ENCODE measurements at places on chromosomes 3 and 15. TPM values are rescaled to one million over a fixed set of nuclear protein-coding genes. Genes with fewer than 3 reads are reported as not detected.

DNA sequence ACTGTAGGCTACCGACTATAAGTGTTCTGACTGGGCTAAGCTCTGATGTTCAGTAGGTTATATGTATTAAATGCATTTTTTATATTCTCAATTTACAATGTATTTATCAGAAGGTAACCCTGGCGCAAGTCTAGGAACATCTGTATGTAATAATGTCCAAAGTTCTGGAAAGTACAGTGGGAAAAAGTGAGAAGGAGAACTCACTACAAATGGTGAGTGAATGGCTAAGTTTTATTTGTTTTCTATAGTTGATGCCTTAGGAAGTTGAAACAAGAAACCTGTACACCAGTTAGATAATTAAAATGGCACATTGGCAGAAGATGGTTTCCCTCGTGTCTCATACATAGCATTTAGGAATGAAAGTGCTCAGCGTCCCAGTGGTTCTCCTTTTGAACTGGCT lies 333.4 kb upstream of the THRB start:
- no peak for DNase-seq

GRCh38 chr3:185024406-185024805 lies 128.5 kb downstream of the C3orf70 start:
- no peak for DNase-seq

DNA sequence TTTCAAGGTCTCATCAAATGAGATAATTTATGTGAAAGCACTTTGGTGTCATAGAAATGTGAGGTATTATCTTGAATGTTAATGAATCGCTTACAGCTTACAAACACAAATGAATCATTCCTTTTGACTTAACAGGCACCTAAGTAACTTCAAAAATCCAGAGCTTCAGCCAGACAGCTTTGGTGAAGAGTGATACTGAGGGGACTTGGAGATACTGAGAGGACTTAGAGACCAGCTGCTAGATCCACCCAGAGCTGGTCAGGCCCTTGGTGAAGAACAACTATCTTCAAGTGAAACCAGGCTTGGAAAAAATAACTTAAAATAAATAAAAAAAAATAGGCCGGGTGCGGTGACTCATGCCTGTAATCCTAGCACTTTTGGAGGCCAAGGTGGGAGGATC lies 16.2 kb upstream of the ZFYVE19 start:
- no peak for DNase-seq

DNA sequence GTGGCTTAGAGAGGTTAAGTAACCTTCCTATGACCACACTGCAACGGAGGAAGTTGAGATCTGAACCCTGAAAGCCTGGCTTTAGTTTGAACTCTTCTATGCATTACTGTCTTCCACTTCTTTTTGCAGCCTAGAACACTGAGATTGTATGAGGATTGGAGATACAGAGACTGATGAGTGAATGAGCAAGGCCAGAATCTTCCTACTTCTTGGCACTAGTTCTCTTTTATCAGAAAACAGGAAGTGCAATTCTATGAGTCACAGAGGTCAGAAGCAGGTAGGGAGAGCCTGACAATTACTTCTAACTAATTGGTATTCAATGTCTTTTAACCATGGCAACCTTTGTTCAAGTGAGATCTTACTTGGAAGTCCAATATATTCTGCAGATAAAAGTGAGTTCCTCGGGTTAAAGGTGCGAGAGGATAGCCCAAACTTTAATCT lies 219.0 kb downstream of the SHQ1 start:
- DNase-seq: no peak

DNA sequence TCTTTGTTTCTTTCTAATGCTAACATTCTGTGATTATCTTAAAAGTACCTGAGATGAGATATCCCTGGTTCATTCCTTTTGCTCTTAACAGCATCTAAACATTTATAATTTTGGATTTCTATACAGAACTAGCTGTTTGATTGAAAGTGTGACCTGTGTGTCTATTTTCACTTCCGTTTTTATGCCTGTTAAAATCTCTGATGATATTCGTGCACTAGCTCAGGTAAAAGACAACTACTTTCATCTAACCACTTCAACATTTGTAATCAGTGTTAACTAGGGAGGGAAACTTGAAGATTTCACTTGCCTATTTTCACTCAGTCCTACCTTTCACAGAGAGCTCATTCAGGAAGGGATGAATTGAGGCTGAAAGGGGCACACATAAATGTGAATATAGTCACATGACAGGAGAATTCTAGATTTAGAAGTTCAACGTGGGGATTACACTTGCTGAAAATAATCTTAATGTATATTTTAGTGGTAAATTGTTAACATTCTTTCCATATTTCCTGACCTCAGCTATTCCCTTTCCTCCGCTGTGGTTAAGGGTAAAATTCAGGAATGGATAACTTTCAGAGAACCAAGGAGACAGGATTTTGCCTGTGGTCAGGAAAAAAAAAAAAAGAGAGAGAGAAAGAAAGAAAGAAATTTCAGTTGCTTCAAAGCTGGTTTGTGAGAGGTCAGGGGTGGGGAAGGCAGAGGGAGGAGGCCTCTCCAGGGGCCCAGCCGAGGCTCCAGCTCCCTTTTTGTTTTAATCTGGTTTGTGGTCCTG lies 159.8 kb upstream of the TSC22D2 start:
- no peak for DNase-seq

DNA sequence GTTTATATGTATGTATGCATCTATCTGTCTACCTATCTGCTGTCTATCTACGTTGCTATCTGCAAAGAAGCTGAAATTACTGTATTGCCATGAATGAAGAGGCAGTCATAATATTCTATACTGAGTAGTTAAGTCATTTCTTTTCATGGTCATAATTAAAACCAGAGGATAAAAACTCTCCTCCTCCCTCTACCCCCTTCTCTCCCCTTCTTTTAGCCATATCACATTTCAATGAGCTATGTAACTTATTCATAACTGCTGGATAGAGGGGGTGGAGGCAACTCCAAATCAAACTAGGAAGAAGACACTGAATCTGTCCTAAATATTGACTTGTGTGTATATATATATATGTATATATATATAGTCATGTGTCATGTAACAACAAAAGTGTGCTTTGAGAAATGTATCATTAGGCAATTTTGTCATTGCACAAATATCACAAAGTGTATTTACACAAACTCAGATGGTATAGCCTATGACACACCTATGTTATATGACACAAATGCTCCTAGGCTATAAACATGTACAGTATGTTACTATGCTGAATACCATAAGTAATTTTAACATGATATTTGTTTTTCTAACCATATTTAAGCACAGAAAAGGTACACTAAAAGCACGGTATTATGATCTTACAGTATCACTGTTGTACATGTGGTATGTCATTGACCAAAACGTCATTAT lies 229.7 kb upstream of the KCNMB2 start:
- no peak for DNase-seq

- DNase-seq: no peak
Measured at GRCh38 chr15:29805043-29805707, 17.1 kb downstream of the TJP1 start.

DNA sequence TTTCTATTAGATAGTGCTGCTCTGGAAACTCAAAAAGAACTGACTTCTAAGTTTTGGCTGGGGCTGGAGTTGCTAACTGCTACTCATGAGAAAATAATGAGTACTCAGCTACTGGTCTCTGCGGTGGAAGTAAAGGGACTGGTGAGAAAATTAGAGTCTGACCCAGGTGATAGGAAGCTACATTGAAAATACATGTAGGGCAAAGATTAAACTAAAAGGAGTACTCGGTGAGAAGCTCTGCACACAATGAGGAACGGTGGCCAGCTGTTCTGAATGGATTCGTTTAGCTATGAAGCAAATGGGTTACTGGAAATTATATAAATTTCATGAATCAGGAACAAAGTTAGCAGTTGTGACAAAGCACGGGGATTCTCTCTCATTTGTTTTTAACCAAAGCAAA lies 512.9 kb upstream of the SGO1 start:
- DNase-seq: no peak

DNA sequence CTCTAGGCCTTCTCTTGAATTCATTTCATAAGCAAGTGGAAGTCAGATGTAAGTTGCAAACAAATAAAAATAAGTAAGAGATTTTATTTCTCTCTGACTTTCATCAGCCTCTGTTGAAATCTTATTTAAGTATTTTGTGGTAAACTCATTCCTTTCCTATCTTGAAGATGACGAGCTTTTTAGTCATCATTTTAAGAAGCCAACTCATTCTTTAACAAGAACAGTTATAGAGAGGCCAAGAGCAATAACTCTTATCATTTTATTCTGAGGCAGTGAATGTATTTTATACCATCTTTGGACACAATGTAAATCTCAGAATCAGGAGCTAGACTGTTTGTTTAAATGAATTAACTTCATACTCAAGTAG lies 147.5 kb upstream of the MBNL1 start:
- no peak for DNase-seq

DNA sequence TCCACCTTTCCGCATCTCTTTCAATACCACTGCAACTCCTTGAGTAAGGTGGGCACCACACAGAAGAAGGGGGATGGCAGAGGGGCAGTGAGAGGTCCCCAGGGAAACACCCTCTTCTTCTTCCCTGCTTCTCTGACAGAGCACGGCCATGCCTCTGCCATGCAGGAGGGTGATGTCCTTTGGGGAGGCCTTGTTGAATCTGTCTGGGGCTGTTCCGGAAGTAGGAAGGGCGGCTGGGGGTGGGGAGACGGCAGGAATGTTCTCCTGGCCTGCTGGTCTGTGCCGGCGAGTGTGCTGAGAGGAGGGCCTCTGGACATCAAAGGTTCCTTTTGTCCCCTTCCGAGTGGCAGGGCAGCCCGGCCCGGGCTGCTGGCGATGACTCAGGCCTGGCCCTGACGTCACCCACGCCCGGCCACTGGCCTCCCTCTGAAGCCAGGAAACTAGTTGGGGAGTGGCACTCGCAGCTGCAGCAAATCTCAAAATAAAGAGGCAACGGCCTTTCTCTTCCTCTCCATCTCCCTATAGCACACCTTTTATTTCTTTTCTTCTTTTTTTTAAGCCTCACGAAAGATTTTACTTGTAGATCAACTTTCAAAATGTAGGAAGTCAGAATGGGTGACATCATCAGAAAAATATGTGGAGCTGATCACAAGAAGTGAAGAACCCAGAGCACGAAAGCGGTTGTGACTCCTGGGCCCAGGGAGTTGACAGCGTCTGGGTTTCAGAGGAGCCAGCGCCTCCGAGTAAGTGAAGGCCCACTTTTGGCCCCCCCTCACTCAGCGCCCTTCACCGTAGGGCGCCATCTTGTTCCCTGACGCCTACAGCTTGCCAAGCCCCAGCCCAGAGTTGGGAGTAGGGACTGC lies at the start of gene ZBTB38:
ZBTB38 (plus strand) TSS at position 443 of the 863 bp plus-strand sequence. CDS start 73,885 bp downstream, outside the sequence.
- no peak for DNase-seq

DNA sequence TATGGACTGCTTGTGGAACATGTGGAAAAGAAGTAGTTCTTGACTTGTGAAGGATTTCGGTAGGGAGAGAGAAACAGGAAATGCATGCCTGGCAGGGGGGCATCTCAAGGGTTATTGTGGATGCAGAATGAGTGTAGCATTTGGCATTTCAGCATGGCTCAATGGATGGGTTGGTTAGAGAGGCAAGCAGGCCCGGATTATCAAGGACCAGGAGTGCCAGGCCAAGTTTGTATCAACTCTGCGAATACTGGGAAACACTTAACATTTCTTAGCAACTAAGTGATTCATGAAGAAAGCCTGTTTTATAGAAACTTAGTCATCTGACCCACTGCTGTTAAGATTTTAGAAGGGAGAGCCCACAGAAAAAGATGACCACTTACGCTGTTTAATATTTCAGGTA lies 33.6 kb downstream of the KIF15 start:
- no peak for DNase-seq

Gene CPEB1
- not detected for total RNA-seq

Gene PIGZ
- 1.8 TPM for total RNA-seq

Gene PRTG
- not detected for total RNA-seq

Gene CYP8B1
- total RNA-seq: not detected

Gene ACAN
- total RNA-seq: not detected

All from activated B cell treated with CpG ODN at 0.5 μM for 24 hours (primary cell).